ENCODE measurements at places on chromosomes 4 and X. TPM values are rescaled to one million over a fixed set of nuclear protein-coding genes. Genes with fewer than 3 reads are reported as not detected.

The SYNPO2 gene
- 0.85 TPM for total RNA-seq

The CITED1 gene
- 0.38 TPM for total RNA-seq

The SCML2 gene
- 1.3 TPM for total RNA-seq

The SRPK3 gene
- 0.09 TPM for total RNA-seq

The CXCL1 gene
- total RNA-seq: 33.4 TPM

The ITGB1BP2 gene
- total RNA-seq: 2.1 TPM

The XPNPEP2 gene
- not detected for total RNA-seq

The CENPVL2 gene
- total RNA-seq: not detected

The GSX2 gene
- total RNA-seq: not detected

The C4orf51 gene
- not detected for total RNA-seq

The MEPE gene
- total RNA-seq: not detected

The RNF175 gene
- not detected for total RNA-seq

The ZFX gene
- total RNA-seq: 29.1 TPM

The USP17L26 gene
- not detected for total RNA-seq

The MTTP gene
- 0.09 TPM for total RNA-seq

The TBC1D9 gene
- total RNA-seq: 58.6 TPM

The SETD7 gene
- total RNA-seq: 51.7 TPM

The REELD1 gene
- not detected for total RNA-seq

The SFRP2 gene
- total RNA-seq: not detected

The SORBS2 gene
- 27.5 TPM for total RNA-seq

The OTC gene
- not detected for total RNA-seq

The AP1S2 gene
- total RNA-seq: 71.8 TPM

The HTN3 gene
- total RNA-seq: not detected

The PNMA6F gene
- not detected for total RNA-seq

The COX7B2 gene
- not detected for total RNA-seq

The ACE2 gene
- total RNA-seq: not detected

The GATA1 gene
- total RNA-seq: not detected

The RAI2 gene
- total RNA-seq: 0.09 TPM

The ADAMTS3 gene
- 2.3 TPM for total RNA-seq

The YTHDC1 gene
- 51.9 TPM for total RNA-seq

The SH2D1A gene
- total RNA-seq: not detected

The GPC3 gene
- not detected for total RNA-seq

The CFAP299 gene
- 0.09 TPM for total RNA-seq

The ZDHHC15 gene
- total RNA-seq: not detected

The MTHFD2L gene
- total RNA-seq: 15.8 TPM

The TTC29 gene
- under 0.01 TPM for total RNA-seq

The FAM149A gene
- total RNA-seq: 0.47 TPM

The SGMS2 gene
- total RNA-seq: 37.9 TPM

The ADGRG2 gene
- 0.09 TPM for total RNA-seq

The PDLIM3 gene
- 17.1 TPM for total RNA-seq

The PABPC1L2B gene
- not detected for total RNA-seq

The UGT2A1 gene
- 0.27 TPM for total RNA-seq

The UGT2B11 gene
- total RNA-seq: not detected

The ANOS1 gene
- 0.54 TPM for total RNA-seq

The BEND2 gene
- total RNA-seq: not detected

The MUC7 gene
- not detected for total RNA-seq

The RADX gene
- 0.09 TPM for total RNA-seq

The S100G gene
- total RNA-seq: not detected

The TLR1 gene
- 5.4 TPM for total RNA-seq

The SAGE1 gene
- total RNA-seq: not detected
